Nephron progenitor cell (in vitro differentiated cells): ENCODE measurements at places on chromosomes 5 and 9.

- no peak overlapping the region for H3K4me3 ChIP-seq
- peak; percentile 9 for DNase-seq
- peaks cover 23% of the 10 kb centered on the region for H3K4me1 ChIP-seq
Measured at GRCh38 chr9:104743376-104743985, 4.0 kb upstream of the NIPSNAP3A start.

- peaks cover 18% of the 10 kb centered on the region for H3K27me3 ChIP-seq
- H3K4me3 ChIP-seq = no peak overlapping the region
- H3K27ac ChIP-seq = no peak overlapping the region
- no peaks in the 10 kb centered on the region for H3K36me3 ChIP-seq
- no peaks in the 10 kb centered on the region for H3K4me1 ChIP-seq
Measured at GRCh38 chr5:54769072-54769471, 216.3 kb downstream of the ESM1 start.

- peaks cover 15% of the 10 kb centered on the region for H3K4me1 ChIP-seq
- H3K36me3 ChIP-seq = no peaks in the 10 kb centered on the region
- no peak for DNase-seq
- peaks cover 55% of the 10 kb centered on the region for H3K27me3 ChIP-seq
Measured at GRCh38 chr5:45697201-45697600, 1.0 kb upstream of the HCN1 start.

- peak overlapping the region; percentile 30 for H3K4me3 ChIP-seq
- peaks cover 47% of the 10 kb centered on the region for H3K4me1 ChIP-seq
- peaks cover 31% of the 10 kb centered on the region for H3K27me3 ChIP-seq
Measured at GRCh38 chr5:390623-391491, 52.1 kb upstream of the EXOC3 start.

DNA sequence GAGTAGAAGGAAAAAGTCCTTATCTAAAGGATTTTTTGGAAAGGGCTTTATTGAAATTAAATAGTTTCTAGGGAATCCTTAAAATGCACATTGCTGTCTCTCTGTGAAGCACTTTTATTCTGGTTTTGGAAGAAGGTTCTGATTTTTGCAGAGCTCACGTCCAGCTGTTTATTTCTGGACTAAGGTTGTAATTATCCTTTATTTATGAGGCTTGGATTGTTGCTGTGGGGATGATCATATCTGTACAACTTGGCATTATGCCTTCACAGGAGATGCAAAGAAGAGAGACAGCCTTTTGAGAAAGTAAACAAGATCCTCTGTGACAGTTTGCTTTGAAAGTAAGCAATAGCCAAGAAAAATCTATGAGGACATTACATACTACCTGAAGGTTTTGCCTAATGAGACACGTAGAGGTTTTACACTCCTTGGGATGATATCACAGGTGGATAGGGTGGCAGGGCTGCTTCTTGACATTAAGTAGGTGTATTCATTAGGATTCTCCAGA, 14.6 kb downstream of the SMARCA2 start:
- peaks cover 12% of the 10 kb centered on the region for H3K36me3 ChIP-seq
- no peak overlapping the region for H3K27ac ChIP-seq
- H3K27me3 ChIP-seq = peaks cover 3% of the 10 kb centered on the region
- H3K4me1 ChIP-seq = no peaks in the 10 kb centered on the region

GRCh38 chr9:87707805-87708506, 18.0 kb upstream of the CTSL start:
- H3K27ac ChIP-seq = no peak overlapping the region
- DNase-seq = no peak
- H3K4me3 ChIP-seq = no peak overlapping the region
- peaks cover 31% of the 10 kb centered on the region for H3K36me3 ChIP-seq

DNA sequence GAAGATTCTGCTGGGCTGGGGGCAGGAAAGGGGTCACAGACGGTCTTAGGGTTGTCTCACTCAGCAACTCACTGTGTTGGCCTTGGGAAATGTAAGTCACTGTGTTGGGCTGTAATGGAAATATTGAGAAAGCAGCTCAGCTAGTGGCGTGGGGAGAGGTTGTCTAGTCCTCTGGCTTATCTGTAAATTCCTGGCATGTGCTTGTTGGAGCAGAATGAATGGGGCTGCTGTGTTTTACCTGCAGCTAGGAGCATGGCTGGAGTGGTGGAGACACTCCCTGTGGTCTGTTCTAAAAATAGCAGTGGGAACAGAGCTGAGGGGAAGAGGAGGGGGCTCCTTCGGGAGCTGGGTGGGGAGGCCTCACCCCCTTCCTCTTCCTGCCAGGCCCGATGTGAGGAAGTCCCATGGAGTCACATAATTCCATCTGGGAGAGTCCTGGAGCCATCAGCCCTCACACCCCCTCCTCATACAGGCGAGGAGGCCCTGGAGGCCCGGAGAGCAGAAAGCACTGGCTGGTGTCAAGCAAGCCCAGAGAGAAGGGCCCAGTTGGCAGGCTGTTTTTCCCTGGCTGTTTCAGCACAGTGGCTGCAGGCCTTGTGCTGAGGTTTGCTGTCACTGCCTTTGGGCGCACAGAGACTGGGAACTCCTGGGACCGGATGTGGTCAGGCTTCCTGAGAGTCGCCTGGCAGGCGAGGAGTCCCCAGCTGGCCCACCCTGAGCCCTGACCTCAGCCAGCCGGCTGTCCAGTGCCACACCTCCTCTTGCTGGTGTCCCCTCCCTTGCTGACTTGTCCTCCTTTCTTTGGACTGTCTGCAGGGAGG, 84.9 kb downstream of the RGS3 start:
- DNase-seq = no peak
- H3K36me3 ChIP-seq = no peaks in the 10 kb centered on the region
- H3K4me1 ChIP-seq = peaks cover 61% of the 10 kb centered on the region
- peak overlapping the region; percentile 40 for H3K27ac ChIP-seq
- H3K27me3 ChIP-seq = peaks cover 3% of the 10 kb centered on the region

GRCh38 chr5:135040034-135040332, 6.0 kb upstream of the PITX1 start:
- H3K27ac ChIP-seq = no peak overlapping the region
- no peaks in the 10 kb centered on the region for H3K36me3 ChIP-seq
- DNase-seq = no peak
- H3K4me3 ChIP-seq = peak overlapping the region; percentile 49
- H3K4me1 ChIP-seq = peaks cover 2% of the 10 kb centered on the region
- H3K27me3 ChIP-seq = peaks cover 97% of the 10 kb centered on the region

DNA sequence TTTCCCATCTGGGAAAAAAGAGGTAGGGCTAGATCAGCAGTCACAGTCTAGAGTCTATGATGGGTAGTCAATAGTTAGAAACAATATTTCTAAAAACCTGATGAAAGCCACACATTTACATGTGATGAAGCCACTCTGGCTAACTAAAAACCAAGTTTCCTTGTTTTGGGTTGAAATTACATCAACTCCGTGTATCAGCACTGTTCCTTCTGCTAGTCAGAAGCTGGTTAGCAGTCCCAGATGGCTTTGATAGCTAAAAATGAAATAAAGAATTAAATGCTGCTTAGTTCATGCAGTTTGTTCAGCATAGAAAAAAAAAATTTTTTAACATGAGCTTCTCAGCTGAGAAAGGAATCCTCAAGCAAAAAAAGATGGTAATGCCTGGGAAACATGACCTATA, 136.7 kb downstream of the FAM114A2 start:
- H3K4me1 ChIP-seq = peaks cover 8% of the 10 kb centered on the region
- no peaks in the 10 kb centered on the region for H3K27me3 ChIP-seq
- no peak overlapping the region for H3K4me3 ChIP-seq
- no peaks in the 10 kb centered on the region for H3K36me3 ChIP-seq
- no peak overlapping the region for H3K27ac ChIP-seq
- DNase-seq = no peak

DNA sequence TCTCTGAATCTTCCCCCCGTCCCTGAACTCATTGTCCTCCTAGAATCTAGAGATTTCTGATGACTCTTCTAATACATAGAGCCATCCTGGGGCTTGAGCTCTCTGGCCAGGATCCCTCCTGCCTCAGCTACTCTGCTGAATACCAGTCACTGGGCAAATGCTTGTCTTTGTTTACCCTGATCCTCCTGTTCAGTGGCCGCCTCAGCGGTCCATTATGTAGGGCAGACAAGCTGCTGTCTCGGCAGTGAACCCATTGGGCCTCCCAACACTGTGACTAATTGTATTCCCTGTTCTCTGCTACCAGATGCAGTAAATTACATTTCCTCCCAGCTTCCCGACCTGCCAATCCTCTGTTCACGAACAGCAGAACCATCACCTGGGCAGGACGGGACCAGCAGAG, 151.6 kb downstream of the PALM2AKAP2 start:
- H3K4me1 ChIP-seq = peaks cover 6% of the 10 kb centered on the region
- H3K27ac ChIP-seq = no peak overlapping the region
- H3K27me3 ChIP-seq = peaks cover 2% of the 10 kb centered on the region

DNA sequence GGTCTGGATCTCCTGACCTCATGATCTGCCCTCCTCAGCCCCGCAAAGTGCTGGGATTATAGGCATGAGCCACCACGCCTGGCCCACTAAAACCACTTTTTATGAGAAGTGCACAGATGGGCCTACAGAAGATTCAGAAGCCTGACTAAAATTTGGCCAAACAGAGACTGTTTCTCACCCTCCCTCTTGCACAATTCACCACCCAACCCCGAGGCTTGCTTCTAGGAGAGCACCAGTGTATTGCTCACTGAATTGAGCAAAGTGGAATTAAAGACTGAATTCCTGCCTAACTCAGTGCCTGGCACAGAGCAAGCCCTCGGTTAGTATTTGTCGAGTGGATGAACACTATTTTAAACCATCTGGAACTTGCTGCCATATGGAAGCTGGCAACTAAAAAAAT, 3.4 kb upstream of the DCTN4 start:
- peaks cover 9% of the 10 kb centered on the region for H3K36me3 ChIP-seq
- no peak overlapping the region for H3K27ac ChIP-seq
- peaks cover 19% of the 10 kb centered on the region for H3K4me1 ChIP-seq
- no peak for DNase-seq
- H3K27me3 ChIP-seq = peaks cover 13% of the 10 kb centered on the region
- H3K4me3 ChIP-seq = no peak overlapping the region

- H3K4me3 ChIP-seq = no peak overlapping the region
- no peak overlapping the region for H3K27ac ChIP-seq
- H3K4me1 ChIP-seq = no peaks in the 10 kb centered on the region
- no peaks in the 10 kb centered on the region for H3K27me3 ChIP-seq
- DNase-seq = no peak
Measured at GRCh38 chr5:80866371-80866770, 93.8 kb upstream of the RASGRF2 start.

DNA sequence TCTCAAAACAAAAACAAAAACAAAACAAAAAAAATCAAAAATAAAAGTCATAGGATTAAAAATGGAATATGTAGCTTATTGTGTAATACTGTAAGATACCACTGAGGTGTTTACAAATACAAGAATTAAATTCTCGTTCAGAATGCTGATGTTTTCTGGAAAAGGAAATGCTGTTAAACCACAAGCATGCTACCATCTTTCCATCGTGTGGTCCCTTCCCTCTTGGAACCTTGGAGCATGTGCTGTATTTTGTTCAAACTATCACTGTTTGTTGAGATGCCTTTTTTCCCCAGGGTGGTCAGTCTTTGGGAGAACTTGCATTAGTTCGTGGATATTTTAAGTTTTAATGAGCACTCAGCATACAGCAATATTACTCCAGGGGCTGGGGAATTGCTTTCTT, 39.7 kb downstream of the SUB1 start:
- no peaks in the 10 kb centered on the region for H3K36me3 ChIP-seq
- no peak for DNase-seq

DNA sequence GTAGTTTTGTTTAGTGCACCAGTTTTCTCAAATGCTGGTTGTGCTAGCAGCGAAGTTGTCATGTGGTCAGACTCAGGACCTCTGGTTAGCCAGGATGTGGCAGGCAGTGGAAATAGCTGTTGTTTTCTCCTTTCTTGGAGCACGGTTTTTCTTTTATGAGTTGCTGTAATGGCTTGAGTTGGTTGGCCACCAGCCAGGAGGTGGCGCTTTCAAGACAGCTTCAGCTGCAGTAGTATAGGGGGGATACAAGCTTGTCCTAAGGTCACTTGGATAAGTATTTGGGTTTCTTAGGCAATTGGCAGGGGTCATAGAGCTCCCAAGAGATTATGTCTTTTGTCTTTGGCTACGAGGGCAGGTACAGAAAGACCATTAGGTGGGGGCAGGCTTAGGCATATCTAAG, 274.2 kb upstream of the TARS1 start:
- H3K4me1 ChIP-seq = no peaks in the 10 kb centered on the region
- no peak overlapping the region for H3K4me3 ChIP-seq
- no peaks in the 10 kb centered on the region for H3K36me3 ChIP-seq
- no peak overlapping the region for H3K27ac ChIP-seq

DNA sequence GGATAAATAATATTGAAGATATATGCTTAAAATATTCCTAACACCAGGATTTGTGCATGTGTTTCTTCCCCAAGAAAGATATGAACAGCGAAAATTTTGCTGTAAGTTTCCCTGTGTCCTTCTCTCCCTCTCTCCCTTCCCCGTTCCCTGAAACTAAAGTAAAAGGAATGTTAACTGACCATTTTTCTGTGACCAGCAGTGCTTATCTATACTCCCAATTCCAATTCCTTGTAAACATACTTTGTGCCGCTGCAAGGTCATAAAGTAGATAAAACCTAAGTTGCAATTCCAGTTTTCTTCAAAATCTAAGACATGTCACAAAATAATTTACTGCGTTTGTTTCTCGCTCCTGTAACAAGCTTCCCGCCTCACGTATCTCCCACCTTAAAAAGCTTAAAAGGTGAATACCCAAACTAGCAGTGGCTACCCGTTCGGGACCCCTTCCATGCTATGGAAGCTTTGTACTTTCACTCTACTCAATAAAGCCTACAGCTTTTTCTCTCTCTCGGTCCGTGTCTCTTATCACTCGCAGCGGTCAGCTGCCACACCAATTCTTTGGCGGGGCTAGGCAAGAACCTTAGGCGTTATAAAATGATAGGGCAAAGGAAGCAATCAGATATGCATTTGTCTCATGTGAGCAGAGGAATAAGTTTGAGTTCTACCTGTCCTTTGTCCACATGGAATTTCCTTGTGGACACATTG, 1798.0 kb downstream of the EFNA5 start:
- H3K27ac ChIP-seq = no peak overlapping the region
- no peaks in the 10 kb centered on the region for H3K4me1 ChIP-seq
- H3K27me3 ChIP-seq = no peaks in the 10 kb centered on the region
- no peak for DNase-seq

GRCh38 chr9:134698587-134699342, 57.2 kb downstream of the COL5A1 start:
- H3K4me3 ChIP-seq = no peak overlapping the region
- H3K27ac ChIP-seq = no peak overlapping the region
- no peaks in the 10 kb centered on the region for H3K36me3 ChIP-seq
- peak; percentile 89 for DNase-seq
- H3K4me1 ChIP-seq = peaks cover 7% of the 10 kb centered on the region
- H3K27me3 ChIP-seq = no peaks in the 10 kb centered on the region

- peaks cover 6% of the 10 kb centered on the region for H3K4me1 ChIP-seq
- H3K27me3 ChIP-seq = no peaks in the 10 kb centered on the region
- DNase-seq = no peak
- H3K36me3 ChIP-seq = peaks cover 61% of the 10 kb centered on the region
Measured at GRCh38 chr9:77729177-77729576, 81.1 kb upstream of the GNA14 start.

DNA sequence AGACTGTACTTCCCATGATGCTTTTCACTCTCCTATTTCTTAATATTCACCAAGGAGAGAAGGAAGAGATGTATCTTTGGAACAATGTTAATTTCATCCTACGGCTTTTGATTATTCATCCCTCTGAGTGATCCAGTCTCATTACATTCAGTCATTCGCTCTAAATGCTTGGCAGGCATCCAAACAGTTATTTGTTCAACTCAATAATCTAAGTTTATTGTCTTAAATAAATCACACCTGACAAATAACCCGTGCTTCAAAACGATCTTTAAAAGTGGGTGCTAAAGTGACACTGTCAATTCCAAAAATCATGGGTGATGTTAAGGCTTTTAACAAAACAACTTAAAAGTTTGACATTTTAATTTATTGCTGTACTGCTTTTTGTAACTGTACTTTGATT, 233.1 kb downstream of the RASEF start:
- DNase-seq = no peak
- H3K27ac ChIP-seq = no peak overlapping the region

- DNase-seq = no peak
- no peaks in the 10 kb centered on the region for H3K36me3 ChIP-seq
- H3K4me3 ChIP-seq = no peak overlapping the region
- H3K4me1 ChIP-seq = peaks cover 13% of the 10 kb centered on the region
Measured at GRCh38 chr5:61273279-61273975, 58.6 kb upstream of the ZSWIM6 start.
